ENCODE measurements at places on chromosomes 11 and 22.

- DNase-seq, result no peak
These were observed 77.4 kb upstream of the TMEM45B start for GRCh38 chr11:129738242-129738641.

DNA sequence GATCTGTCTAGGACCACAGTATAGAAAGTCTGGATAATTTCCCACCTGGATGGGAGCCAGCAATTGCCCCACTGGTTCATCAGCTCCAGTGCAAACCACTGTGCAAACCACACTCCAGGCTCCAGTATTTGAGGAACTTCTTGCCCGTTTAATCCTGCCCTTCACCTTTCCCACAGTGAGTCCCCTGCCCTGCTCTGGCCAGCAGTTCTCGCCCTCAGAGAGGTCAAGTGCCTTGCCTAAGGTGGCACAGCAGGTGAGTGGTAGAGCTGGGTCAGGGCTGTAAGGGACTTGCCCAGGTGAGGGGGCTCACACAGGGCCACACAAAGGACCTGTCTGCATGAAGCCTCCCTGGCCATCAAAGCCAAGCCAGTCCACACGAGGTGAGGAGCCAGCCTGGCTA lies 24.1 kb downstream of the MS4A10 start:
- no peak for DNase-seq

DNA sequence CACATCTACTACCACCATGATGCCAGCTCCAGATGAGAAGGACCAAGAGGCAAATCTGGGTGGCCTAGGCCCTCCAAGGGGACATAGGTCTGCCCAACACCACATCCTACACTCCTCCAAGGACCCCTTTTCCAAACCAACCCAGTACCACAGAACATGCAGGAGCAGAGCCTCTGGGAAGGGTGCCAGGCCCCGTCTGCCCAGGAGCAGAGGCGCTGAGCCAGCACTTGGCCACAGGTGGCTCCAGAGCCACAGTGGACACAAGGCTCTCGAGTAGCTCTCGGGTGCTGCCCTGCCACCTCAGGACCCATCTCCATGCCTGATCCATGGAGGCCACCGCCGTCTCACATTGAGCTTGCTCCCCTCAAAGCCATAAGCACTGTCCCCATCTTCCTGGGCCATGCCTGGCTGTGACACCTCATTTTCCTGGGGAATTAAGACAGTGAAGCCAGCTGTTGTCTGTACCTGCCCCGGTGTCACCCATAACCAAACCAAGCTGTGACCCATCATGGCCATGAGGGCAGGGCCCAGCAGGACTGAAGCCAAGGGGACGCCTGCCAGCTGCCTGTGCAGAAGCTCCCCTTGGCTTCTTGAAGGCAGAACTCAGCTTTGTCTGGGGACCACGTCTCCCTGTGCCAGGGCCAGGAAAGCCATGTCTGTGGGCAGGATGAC lies 7.4 kb downstream of the MOB2 start:
- DNase-seq, result no peak

GRCh38 chr11:63445720-63446119 lies 45.2 kb downstream of the PLAAT5 start:
- no peak for DNase-seq

GRCh38 chr11:13207665-13208594 lies 69.7 kb upstream of the BMAL1 start:
- DNase-seq, result no peak

- DNase-seq, result no peak
These were observed 129.0 kb downstream of the TBC1D22A start for GRCh38 chr22:46891382-46891951.

DNA sequence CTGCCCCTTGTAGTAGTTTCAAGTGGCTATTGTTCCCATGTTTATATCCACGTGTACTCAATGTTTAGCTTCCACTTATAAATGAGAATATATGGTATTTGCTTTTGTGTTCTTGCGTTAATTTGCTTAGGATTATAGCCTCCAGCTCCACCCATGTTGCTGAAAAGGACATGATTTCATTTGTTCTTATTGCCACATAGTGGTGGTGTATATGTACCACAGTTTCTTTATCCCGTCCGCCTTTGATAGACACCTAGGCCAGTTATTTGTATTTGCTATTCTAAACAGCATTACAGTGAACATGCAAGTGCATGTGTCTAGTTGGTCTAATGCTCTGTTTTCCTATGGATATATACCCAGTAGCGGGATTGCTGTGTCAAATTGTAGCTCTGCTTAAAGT lies 6.8 kb downstream of the OR51B2 start:
- DNase-seq, result no peak

- no peak for DNase-seq
These were observed 3.7 kb downstream of the LYVE1 start for GRCh38 chr11:10564696-10565318.

GRCh38 chr11:118258410-118258809 lies 5.7 kb downstream of the MPZL2 start:
- DNase-seq, result no peak

GRCh38 chr11:126443120-126443519 lies 87.6 kb downstream of the ST3GAL4 start:
- no peak for DNase-seq

DNA sequence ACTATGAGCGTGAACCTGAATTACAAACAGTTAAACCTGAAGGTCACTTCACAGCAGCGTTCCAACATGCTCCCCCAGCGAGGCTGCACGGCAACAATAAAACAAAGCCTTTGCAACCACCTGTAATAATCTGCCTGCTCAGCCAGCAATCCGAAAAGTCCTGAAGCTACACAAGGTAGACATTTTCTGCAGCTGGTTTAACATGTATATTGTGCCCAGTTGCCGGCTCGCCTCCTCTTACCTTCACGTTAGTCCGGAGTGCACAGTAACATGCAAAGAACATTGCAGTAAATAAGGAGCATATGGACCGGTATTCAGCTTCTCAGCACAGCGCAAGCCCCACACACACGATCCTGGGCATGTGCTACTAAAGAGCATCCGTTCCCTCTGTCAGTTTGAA lies 704.3 kb downstream of the DLG2 start:
- DNase-seq, result no peak

DNA sequence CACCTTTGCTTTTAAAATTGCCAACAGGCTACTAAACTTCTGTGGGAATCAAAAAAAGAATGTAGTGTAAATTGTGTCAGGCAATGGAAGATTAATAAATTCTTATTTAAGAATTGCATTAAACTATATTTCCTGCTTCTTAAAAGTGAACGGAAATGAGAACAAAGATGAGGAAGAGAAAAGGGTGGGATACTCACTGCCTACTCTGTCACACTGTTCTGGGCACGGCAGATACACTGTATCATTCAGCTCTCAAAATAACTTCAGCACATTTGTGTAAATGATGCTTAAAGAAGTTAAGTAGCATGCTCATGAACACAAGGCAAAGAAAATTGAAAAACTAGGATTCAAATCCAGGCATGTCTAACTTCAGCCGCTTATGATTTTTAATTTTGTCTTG lies 218.7 kb downstream of the DCDC1 start:
- DNase-seq, result no peak

GRCh38 chr22:44448271-44448830 lies 49.7 kb downstream of the RTL6 start:
- no peak for DNase-seq

- DNase-seq, result no peak
These were observed 63.5 kb upstream of the CSNK2A3 start for GRCh38 chr11:11416502-11416901.

DNA sequence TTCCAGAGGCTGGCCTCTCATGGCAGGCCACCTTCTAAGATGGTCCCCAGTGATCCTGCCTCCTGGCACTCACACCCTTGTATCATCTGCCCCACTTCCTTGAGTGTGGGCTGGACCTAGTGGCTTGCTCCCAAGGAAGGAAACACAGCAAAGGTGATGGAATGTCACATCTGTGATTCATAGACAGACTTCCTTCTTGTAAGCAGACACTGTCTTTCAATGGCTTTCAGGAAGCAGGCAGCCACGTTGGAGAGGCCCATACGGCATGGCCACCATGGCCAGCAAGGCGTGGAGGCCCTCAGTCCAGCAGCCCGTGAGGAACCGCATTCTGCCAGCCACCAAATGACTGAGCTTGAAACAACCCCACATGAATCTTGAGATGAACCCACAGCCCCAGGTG lies 11.3 kb downstream of the LMO1 start:
- no peak for DNase-seq

Measured in GM12892 (cell line).